Right atrium auricular region (tissue), 2 donors: ENCODE measurements at places on chromosomes 2 and 18.

DNA sequence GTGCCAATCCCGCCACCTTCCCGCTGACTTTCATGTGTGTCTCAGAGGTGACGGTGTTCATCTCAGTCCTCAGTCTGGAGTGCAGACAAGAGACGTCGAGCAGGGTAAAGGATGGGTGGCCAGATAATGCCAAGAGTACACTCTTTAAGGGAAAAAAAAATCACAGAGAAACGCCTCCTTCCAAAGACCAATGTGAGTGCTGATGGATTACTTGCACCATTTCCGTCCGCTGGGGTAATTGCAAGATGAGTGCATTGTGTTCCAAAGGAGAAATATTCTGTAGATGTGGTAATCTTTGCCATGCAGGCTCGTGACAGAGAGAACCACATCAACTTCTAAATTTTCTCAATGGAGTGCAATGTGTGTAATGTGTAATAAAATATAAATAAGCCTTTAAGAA lies 81.0 kb downstream of the KLHL29 start:
- no peak for DNase-seq
- H3K4me1 ChIP-seq, result no peaks in the 10 kb centered on the region
- H3K27me3 ChIP-seq, result no peaks in the 10 kb centered on the region
- no peak overlapping the region for H3K27ac ChIP-seq
- no peaks in the 10 kb centered on the region for H3K36me3 ChIP-seq
- no peak overlapping the region for H3K4me3 ChIP-seq

GRCh38 chr18:36095936-36096519 lies 28.7 kb upstream of the RPRD1A start:
- no peak overlapping the region for H3K27ac ChIP-seq
- H3K4me3 ChIP-seq, result no peak overlapping the region
- no peaks in the 10 kb centered on the region for H3K36me3 ChIP-seq
- H3K4me1 ChIP-seq, result no peaks in the 10 kb centered on the region
- DNase-seq, result no peak
- H3K27me3 ChIP-seq, result no peaks in the 10 kb centered on the region

- no peak for DNase-seq
- H3K4me1 ChIP-seq, result no peaks in the 10 kb centered on the region
- no peak overlapping the region for H3K4me3 ChIP-seq
- no peaks in the 10 kb centered on the region for H3K36me3 ChIP-seq
- H3K27me3 ChIP-seq, result no peaks in the 10 kb centered on the region
- H3K27ac ChIP-seq, result no peak overlapping the region
Measured at GRCh38 chr2:231015478-231015877, 19.6 kb downstream of the SPATA3 start.

DNA sequence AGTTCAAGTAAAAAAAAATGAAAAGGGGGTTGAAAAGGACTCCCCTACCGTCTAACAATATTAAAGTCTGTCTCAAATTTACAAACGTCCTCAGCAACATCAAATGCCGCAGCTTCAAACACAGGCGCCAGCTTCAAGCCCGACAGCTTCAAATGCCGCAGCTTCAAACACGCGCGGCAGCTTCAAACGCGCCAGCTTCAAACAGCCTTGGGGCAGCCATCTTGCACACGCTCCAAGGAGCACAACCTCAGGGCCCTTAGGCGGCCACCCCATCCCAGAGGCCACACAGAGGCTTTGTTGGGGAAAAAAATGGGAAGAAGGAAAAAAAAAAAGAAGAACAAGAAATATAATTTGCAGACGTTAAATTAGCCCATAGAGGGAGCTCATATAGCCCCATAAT lies 244.4 kb upstream of the VRK2 start:
- H3K27ac ChIP-seq, result no peak overlapping the region
- H3K4me1 ChIP-seq, result no peaks in the 10 kb centered on the region
- H3K4me3 ChIP-seq, result no peak overlapping the region

GRCh38 chr2:74514368-74515270 lies at the start of gene TLX2:
TSS of gene TLX2 (plus strand) at chr2:74514450. CDS start at chr2:74514807, 357 bp downstream.
- H3K36me3 ChIP-seq, result no peaks in the 10 kb centered on the region
- no peaks in the 10 kb centered on the region for H3K4me1 ChIP-seq
- no peak for DNase-seq
- no peak within 1 kb of the TSS for H3K27ac ChIP-seq

GRCh38 chr18:23283916-23284430 lies 148.7 kb downstream of the CABLES1 start:
- no peaks in the 10 kb centered on the region for H3K27me3 ChIP-seq
- DNase-seq, result no peak
- H3K27ac ChIP-seq, result no peak overlapping the region
- no peaks in the 10 kb centered on the region for H3K4me1 ChIP-seq
- H3K36me3 ChIP-seq, result no peaks in the 10 kb centered on the region
- no peak overlapping the region for H3K4me3 ChIP-seq

DNA sequence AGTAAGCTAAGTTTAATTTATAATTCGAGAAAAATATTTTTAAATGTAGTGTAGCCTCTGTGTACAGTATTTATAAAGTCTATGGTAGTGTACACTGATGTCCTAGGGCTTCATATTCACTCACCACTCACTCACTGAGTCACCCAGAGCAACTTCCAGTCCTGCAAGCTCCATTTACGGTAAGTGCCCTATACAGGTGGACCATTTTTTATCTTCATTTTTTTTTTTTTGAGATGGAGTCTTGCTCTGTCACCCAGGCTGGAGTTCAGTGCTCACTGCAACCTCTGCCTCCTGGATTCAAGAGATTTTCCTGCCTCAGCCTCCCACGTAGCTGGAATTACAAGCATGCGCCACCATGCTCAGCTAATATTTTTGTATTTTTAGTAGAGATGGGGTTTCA lies 104.2 kb downstream of the PDCL3 start:
- H3K4me1 ChIP-seq, result no peaks in the 10 kb centered on the region
- no peak for DNase-seq
- H3K36me3 ChIP-seq, result no peaks in the 10 kb centered on the region
- no peaks in the 10 kb centered on the region for H3K27me3 ChIP-seq

GRCh38 chr2:35548171-35548570 lies 807.4 kb upstream of the CRIM1 start:
- no peaks in the 10 kb centered on the region for H3K4me1 ChIP-seq
- no peaks in the 10 kb centered on the region for H3K36me3 ChIP-seq
- H3K27me3 ChIP-seq, result no peaks in the 10 kb centered on the region
- DNase-seq, result no peak
- no peak overlapping the region for H3K27ac ChIP-seq
- H3K4me3 ChIP-seq, result no peak overlapping the region

DNA sequence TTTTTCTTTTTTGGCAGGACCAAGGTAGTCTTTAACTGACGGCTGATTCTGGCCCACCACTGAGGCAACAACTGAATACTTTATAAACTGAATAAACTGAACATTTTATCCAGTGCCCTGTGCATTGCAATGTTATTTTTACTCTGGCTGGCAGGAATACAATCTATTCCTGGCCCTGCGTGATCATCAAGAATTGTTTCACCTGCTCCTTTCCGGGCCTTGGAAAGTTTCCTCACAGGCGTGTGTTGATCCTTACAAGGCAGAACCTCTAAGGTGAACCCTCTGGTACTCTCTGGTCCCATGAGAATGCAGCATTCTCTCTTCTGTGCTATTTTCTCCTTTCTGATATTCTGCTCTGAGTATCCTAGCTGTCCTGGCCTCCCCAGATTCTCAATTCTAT lies 113.7 kb upstream of the KLHL29 start:
- H3K27ac ChIP-seq, result no peak overlapping the region
- H3K4me1 ChIP-seq, result no peaks in the 10 kb centered on the region
- no peak for DNase-seq
- H3K27me3 ChIP-seq, result no peaks in the 10 kb centered on the region

DNA sequence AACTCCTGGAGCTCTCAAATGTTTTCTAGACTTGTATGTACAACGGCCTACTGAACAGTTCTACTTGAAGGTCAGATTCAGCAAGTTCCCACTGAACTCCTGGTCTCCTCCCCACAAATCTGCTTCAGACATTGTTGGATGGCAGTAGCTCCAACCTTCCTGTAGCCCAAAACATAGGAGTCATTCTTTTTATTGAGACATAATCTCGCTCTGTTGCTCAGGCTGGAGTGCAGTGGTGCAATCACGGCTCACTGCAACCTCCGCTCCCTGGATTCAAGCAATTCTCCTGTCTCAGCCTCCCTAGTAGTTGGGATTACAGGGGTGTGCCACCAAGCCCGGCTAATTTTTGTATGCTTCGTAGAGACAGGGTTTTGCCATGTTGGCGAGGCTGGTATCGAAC lies 47.3 kb downstream of the QPCT start:
- H3K4me1 ChIP-seq, result no peaks in the 10 kb centered on the region
- no peak for DNase-seq

GRCh38 chr2:129191530-129191929 lies 787.9 kb upstream of the RAB6C start:
- DNase-seq, result no peak
- no peak overlapping the region for H3K4me3 ChIP-seq
- H3K27me3 ChIP-seq, result no peaks in the 10 kb centered on the region
- no peaks in the 10 kb centered on the region for H3K4me1 ChIP-seq

DNA sequence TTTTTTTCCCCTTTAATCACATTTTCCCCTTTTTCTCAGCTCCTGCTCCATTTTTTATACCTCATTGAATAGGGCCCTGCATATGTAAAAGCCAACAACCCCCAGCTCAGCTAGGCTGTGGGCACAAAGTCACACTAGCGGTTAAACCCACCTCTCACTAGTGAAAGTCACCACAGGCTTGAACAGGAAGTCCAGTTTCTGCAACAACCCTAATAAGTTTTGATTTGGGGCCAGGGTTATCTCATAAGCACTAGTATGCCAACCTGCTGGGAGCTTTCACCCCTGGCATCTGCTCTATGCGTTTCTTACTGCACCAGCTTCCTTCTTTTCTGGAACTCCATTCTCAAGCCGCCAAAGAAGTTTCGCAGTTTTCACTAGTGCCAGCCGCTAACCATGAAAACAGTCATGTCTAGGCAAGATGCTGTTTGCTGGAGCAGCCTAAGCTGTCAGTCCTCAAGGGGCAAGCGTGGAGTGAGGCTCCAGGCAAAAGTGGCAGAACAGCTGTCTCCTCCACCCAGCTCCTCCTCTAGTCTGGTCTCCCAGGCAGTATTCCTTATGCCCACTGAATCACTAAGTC lies 197.0 kb upstream of the MEIS1 start:
- no peak overlapping the region for H3K4me3 ChIP-seq
- no peaks in the 10 kb centered on the region for H3K36me3 ChIP-seq
- H3K27me3 ChIP-seq, result no peaks in the 10 kb centered on the region
- no peak for DNase-seq
- H3K4me1 ChIP-seq, result no peaks in the 10 kb centered on the region

DNA sequence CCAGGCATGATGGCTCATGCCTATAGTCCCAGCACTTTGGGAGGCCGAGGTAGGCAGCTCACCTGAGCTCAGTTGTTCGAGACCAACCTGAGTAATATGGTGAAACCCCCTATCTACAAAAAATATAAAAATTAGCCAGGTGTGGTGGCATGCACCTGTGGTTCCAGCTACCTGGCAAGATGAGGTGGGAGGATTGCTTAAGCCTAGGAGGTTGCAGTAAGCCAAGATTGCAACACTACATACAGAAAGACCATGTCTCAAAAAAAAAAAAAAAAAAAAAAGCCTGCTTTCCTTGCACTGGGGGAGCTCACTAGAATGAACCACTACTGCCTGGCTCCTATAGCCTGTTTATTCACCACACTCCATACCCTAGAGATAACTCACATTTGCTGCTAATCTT lies 7.4 kb upstream of the MAT2A start:
- DNase-seq, result no peak
- no peak overlapping the region for H3K27ac ChIP-seq
- H3K27me3 ChIP-seq, result no peaks in the 10 kb centered on the region
- H3K36me3 ChIP-seq, result no peaks in the 10 kb centered on the region

DNA sequence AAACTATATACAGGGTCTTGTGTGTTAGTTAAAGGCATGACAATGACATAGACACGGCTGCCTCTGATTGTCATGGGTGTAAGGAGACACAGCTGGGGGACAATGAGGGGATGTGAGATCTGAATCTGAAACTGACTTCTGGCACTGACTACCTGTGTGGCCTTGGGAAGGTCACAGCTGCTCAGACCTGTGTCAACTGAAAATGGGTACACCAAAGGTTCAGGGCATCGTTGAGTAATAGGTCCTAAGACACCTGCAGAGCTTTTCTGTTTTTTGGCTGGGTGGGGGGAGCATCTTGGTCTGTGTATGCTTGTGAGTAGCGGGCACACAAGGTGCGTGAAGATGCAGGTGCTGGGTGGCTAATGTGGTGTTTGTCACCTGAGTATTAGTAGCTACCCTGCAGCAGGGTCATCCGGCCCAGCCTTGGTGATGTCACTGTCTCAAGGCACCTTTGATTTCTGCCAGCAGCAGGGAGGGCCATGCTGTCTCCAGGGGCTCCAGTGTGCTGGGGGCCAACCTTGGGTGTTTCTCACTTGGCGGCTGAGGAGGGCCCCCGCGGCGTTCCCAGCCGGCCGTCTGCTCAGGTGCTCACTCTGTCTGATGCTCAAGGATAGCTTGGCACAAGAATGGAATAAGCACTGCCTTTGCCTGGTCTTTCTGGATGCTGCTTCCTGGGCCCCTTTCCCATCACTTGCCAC lies 53.1 kb upstream of the HS6ST1 start:
- no peak overlapping the region for H3K27ac ChIP-seq
- H3K36me3 ChIP-seq, result no peaks in the 10 kb centered on the region
- H3K4me3 ChIP-seq, result no peak overlapping the region

GRCh38 chr2:172389685-172390339 lies 37.6 kb upstream of the ITGA6 start:
- DNase-seq, result no peak
- peaks cover 11% of the 10 kb centered on the region for H3K4me1 ChIP-seq
- no peaks in the 10 kb centered on the region for H3K27me3 ChIP-seq
- H3K27ac ChIP-seq, result no peak overlapping the region

- H3K4me3 ChIP-seq, result no peak overlapping the region
- H3K27me3 ChIP-seq, result no peaks in the 10 kb centered on the region
- no peak overlapping the region for H3K27ac ChIP-seq
- no peak for DNase-seq
- H3K36me3 ChIP-seq, result no peaks in the 10 kb centered on the region
Measured at GRCh38 chr2:64944484-64944883, 44.7 kb upstream of the SLC1A4 start.

- H3K4me1 ChIP-seq, result no peaks in the 10 kb centered on the region
- no peak overlapping the region for H3K27ac ChIP-seq
- no peak for DNase-seq
- H3K27me3 ChIP-seq, result no peaks in the 10 kb centered on the region
- no peak overlapping the region for H3K4me3 ChIP-seq
- H3K36me3 ChIP-seq, result no peaks in the 10 kb centered on the region
Measured at GRCh38 chr18:8450013-8450412, 159.2 kb upstream of the RAB12 start.

DNA sequence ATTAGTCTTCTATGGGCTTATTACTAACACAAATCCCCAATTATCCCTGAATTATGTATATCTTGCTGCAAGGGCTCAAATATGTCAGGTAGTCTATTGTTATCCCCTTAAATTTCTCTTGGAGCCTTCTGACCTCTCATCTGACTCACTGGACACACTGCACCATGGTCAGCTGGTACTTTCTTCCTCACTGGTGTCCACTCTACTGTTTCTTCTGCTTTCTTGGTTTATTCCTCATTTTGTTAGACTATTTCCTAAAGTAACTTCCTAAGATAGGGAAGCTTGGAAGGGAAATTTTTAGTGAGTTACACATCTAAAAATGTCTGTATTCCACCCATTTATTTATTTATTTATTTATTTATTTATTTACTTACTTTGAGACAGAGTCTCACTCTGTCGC lies 26.5 kb downstream of the WDR35 start:
- no peak overlapping the region for H3K27ac ChIP-seq
- no peaks in the 10 kb centered on the region for H3K4me1 ChIP-seq
- H3K36me3 ChIP-seq, result peaks cover 12% of the 10 kb centered on the region
- H3K27me3 ChIP-seq, result no peaks in the 10 kb centered on the region
- H3K4me3 ChIP-seq, result no peak overlapping the region
